ENCODE measurements at places on chromosomes 16 and 17.

DNA sequence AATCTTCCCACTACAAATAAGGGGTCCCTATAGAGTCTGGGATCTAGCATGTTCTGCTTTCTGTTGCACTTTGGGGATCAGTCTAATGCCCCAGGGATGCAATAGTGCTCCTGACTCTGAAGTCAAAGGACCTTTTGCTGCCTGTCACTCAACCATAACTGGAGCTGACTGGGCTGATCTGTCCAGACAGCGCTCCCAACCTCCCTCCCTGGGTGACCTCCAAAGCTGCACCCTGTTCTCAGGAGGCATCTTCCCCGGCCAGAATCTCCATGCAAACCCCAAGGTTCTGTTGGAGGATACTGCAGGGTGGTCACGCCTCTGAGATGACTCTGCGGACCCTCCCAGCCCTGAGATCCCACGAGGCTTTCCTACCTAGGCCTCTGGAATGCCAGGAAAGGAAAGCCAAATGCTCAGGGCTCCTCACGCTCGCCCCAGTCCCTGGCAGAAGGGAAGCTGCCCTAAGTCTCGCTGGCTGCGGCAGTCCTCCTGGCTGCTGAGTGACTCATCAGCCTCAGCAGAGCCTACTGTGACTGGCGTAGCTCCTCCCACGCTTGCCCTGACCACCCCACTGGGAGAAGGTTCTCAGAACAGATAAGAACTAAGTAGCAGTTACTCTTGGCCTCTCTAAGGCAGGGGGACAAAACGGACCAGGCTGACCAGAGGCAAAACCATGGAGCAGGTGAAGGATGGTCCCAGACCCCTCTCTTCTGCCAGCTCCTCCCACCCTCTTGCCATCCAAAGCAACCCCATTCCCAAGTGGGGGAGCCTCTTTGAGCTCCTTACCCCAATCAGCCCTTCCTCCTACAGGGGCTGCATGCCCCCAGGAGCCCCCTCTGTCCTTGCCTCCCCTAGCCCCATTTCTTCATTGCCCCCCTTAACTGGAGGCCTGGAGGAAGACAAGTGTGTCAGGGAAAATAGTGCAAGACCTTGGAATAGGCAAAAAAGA lies 124.1 kb upstream of the TNRC6C start:
- DNase-seq = no peak

- DNase-seq = peak; percentile 83
Measured at GRCh38 chr17:9239793-9240658, 218.7 kb downstream of the NTN1 start.

DNA sequence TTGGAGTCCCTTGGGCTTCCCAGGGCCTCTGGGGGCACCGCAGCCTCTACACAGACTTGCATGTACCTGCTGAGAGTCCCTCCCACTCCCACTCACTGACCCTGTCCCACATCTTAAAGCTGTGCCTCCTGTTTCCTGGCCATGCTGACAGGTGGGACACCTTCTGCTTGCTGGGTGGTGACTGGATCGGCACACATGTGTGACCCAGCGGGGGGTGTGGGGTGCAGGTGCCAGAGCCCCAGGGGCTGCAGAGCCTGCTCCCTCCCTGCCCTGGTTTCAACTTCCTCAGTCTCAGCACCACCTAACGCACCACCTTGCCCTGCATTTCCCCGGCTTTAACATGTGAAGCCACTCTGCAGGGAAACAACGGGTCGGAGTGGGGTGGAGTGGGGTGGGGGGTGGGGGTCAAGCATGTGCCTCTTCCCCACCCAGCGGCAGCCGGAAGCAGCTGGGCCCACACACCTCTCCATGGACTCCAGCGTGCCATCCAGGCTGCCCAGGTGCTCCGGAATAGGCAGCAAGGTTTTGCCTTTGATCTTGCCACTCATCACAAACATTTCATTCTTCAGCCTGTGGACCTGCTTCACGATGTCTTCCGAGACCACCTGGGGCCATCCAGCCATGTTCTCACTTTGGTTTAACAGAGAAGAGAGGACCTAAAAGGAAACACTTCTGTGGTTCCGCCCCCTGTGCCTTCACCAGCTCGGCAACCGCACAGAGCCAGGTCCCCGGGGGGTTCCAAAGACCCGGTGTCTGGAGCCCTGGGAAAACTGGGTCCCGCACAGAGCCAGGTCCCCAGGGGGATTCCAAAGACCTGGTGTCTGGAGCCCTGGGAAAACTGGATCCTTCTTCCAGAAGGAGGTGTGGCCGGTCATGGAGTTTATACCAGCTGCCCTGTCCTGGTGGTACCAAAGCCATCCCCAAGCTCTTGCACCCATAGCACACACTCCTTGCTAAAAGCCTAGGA lies 4.7 kb downstream of the DNAH17 start:
- DNase-seq = no peak

GRCh38 chr17:79951361-79952264 lies 84.1 kb downstream of the TBC1D16 start:
- peak; percentile 80 for DNase-seq

DNA sequence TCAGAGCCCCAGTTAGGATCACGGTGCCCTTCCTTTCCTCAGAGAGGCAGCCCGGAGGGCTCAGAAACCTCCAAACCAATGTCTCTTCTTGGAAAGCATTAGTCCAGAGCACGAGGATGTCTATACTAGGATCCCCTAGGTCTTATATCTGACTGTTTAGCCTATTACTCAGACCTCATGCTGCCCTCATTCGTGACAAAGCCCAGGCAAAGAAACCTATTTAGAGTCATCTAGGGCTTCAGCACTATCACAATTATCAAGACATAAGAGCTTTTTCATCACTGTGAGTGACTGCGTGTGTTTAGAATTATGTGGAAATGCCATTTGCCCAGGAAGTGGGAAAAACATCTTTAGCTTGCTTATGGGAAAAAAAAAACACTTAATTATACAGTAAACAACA lies 159.8 kb upstream of the NOL11 start:
- DNase-seq = no peak

GRCh38 chr16:11669380-11670146 lies 1.3 kb downstream of the SNN start:
- DNase-seq = no peak

GRCh38 chr17:43079641-43080302 lies 45.4 kb downstream of the BRCA1 start:
- no peak for DNase-seq

DNA sequence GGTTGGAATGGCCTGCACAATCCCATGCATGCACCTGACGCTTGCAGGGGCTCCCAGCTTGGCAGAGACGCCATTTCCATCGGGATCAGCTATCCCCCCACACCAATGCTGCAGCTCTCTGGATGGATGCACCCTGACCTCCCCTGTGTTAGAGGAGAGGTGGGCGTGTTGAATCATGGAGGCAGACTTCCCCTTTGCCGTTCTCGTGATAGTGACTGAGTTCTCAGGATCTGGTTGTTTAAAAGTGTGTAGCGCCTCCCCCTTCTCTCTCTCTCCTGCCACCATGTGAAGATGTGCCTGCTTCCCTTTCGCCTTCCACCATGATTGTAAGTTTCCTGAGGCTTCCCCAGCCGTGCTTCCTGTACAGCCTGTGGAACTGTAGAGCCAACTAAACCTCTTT lies 17.8 kb upstream of the KCNH6 start:
- no peak for DNase-seq

DNA sequence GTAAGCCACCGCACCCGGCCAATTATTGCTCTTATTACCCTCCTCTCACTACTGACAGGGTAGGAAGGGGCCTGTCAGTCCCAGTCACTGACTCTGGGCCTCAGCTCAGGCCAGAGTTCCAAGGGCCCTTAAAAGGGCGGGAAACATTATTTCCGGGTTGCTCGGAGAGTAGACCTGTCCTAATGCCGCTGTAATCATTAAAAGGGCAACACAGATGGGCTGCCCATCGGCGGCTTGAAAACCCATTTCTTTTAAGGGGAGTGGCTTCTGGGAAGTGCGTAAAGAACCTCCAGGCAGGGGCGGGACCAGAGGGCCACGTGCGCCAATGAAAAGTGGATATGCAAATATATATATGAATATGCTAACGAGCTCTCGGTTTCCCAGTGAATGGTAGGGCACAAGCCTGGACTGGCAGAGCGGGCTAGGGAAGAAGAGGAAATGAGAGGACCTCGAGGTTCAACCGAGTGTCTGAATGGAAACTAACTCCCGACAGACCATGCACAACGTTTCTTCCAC lies 26.6 kb downstream of the PIPOX start:
- no peak for DNase-seq

DNA sequence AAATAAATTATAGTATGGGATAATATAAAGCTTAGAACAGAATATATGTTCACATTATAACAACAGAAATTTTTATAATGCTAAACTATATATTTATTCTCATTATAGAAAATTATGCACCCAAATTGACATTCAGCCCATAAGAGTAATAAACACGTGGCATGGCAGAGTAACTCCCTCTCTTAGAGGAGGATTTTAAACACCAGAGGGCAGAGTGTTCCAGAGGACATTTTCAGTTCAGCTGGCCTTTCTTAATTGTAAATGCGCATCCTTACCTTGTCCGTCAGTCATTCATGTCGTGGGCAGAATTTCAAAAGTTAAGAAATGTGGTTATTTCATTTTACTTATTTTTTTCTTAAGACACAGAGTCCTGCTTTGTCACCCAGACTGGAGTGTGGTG lies 147.1 kb downstream of the TANC2 start:
- DNase-seq = peak; percentile 31

All from midbrain (tissue), 1 donor.